HEK293T (cell line): ENCODE measurements at places on chromosomes 13 and 19.

DNA sequence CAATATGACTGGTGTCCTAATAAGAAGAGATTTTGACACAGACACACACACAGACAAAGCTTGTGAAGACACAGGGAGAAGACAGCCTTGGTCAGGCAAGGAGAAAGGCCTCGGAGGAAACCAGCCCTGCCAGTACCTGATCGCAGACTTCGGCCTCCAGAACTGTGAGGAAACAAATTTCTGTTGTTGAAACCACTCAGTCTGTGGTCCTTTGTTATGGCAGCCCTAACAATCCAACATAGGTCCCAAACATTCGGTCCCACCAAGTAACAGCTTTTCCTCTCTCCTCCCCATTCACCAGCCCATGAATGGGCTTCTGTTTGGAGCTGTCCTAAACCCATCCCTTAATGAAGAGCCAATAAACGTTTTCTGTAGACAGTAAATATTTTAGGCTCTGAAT is 36.4 kb upstream of the UBAC2 start:
- no peak for DNase-seq

- no peak for DNase-seq
Observed at GRCh38 chr19:33456845-33457220, 64.8 kb downstream of the PEPD start.

GRCh38 chr19:38844093-38844686 is 5.6 kb downstream of the HNRNPL start:
- no peak for DNase-seq

DNA sequence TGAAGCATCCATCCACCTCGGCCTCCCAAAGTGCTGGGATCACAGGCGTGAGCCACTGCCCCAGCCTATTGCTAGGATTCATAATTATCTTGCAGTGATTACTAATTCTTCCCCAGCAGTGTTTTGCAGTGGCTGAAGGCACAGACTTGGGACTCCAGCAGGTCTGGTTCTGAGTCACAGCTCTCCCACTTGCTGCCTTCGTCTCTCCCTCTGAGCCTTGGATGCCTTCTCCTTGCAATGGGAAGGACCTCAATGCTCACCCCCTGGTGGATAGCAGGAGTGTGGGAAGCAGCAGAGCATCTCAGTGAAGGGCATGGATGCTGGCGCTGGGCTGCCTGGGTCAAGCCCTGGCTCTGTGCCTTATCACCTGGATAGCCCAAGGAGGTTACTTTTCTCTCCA is 37.6 kb upstream of the SHKBP1 start:
- DNase-seq: no peak

- no peak for DNase-seq
Observed at GRCh38 chr13:45778882-45779281, 72.7 kb downstream of the SIAH3 start.

- no peak for DNase-seq
Observed at GRCh38 chr19:5355076-5355475, 14.5 kb upstream of the PTPRS start.

DNA sequence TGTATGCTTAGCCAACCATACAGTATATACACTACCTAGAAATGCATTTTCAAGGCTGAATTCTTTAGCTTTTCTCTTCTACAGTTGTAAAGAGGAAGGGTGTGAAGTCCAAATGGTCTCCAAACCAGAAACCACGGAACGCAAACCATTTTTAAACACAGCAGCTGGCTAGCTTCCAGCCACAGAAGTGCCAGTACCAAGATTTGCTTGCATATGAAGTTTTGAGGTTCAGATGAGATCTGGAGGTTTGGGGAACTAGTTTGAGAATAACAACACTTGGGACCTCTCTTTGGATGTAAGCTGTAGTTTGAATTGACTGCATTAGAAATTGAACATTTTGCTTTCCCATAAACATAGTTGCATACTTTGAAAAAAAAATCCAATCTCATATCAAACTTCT is 1243.5 kb downstream of the EFNB2 start:
- DNase-seq: no peak

DNA sequence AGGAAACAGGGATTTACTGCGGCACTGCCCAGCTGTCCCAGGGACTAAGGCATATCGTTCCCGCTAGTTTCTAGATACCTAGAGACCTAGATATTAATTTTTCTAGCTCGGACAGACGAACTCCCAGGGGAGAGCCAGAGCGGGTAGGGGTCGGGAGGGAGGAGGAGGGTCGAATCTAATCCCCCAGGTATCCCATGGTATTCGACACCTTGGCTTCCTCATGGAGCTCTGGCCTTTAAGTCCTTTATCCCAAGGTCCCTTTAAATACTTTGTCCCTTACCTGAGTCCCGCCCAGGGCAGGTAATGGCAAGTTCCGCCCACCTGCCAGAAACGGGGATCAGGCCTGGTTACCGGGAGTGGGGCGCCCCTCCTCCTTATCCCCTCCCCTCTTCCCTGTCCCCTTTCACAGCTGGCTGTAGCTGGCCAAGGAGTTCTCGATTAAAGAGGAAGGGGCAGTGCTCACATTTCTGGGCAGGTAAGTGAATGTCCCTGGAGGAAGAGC is at the start of gene PRRG2:
PRRG2 (plus strand) TSS at position 310 of the 502 bp plus-strand sequence. CDS start 1,904 bp downstream, outside the sequence.
- no peak for DNase-seq

DNA sequence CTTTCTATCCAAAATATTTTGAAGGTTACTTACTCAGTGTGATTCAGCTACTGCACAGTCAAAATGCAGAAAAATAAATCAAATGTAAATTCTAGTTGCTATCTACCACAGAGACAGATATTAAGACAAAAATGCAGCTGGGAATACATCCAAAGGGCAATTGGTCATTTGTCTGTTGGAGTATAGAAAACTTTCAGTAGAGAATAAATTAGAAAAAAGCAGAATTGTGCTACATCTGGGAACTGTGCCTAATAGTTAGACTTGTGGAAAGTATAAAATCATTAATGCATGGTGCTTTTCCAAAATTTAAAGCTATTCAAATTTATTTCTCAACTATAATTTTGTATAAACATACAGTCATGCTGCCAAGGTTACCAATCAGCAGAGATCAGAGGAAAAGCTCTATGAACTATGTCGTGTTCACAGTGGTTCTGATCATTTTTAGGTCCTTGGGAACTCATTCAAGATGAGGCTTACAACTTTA is 1635.8 kb downstream of the PCDH9 start:
- no peak for DNase-seq

GRCh38 chr19:24033963-24034342 is 53.0 kb upstream of the ZNF254 start:
- DNase-seq: peak; percentile 12
